ENCODE measurements at places on chromosomes 7 and 10. TPM values are rescaled to one million over a fixed set of nuclear protein-coding genes. Genes with fewer than 3 reads are reported as not detected.

Gene MLXIPL
- total RNA-seq, result 29.1 TPM

Gene NYAP1
- 0.97 TPM for total RNA-seq

Gene TRDMT1
- 4.8 TPM for total RNA-seq

Gene SUN3
- not detected for total RNA-seq

Gene RPEL1
- total RNA-seq, result not detected

Gene TCAF2
- total RNA-seq, result 0.55 TPM

Gene SH2D4B
- total RNA-seq, result 0.05 TPM

Gene CPED1
- 27.0 TPM for total RNA-seq

Gene UTF1
- not detected for total RNA-seq

Measured in left cardiac atrium (tissue), 4 donors.